ENCODE measurements at places on chromosomes 4 and X.

DNA sequence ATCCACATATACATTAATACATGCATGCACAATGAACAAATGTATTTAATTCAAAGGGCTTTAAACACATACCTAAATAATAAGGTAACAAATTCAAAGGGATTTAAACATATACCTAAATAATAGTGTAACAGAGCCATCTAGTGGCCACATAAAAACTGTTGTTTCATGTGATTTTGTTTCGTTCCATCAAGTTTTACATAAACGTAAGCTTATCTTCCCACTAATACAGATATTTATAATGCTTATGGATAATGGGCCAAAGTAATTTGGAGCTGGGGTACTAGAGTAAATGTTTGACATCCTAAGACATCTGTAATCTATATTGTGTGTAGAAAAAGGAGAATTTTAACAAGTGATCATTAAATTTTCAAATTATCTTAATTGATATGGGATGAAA is 82.3 kb downstream of the PRSS12 start:
- no peak for DNase-seq

DNA sequence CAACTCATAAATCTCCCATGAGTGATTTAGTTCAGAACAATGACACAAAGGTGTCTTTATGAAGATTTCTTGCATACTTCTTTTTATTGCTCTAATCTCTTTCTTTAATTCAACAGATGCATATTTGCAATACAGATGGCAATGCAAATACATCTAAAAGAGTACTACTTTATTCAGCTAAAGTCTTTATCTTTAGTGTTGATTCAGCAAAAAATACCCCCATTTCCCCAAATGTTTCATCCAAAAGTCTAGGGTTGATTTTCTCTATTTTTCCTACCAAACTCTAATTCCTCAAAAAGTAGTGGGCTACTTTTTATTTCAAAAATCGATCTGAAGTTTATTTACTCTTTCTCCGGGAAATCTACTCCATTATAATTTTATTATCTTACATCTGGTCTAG is 1055.2 kb downstream of the STIM2 start:
- no peak for DNase-seq

- no peak for DNase-seq
These were observed 109.6 kb upstream of the STIM2 start for GRCh38 chr4:26751004-26751403.

DNA sequence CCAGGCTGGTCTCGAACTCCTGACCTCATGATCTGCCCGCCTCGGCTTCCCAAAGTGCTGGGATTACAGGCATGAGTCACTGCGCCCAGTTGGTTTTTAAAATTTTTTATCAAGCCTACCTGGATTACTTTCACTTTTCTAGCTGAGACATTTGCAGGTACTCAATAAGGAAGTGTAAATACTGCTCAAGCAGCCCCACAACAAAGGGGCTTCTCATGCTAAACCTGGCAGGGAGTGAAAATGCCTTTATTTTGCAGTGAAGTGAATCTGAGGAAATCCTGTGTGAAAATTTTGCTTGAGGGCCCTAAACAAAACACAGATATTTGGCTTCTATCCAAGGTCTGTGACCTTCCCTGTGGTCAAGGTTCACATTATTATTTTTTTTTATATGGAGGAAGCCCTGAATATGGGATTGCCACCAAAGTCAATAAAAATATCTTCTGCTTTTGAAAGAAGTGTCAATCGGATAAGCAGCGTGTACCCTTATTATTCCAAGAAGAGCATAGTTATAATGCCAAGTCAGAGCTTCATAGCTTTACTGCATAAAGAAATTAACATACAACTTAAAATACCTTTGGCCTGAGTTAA is 481.0 kb downstream of the SH2D1A start:
- no peak for DNase-seq

- DNase-seq = no peak
These were observed 26.6 kb downstream of the ADRA2C start for GRCh38 chr4:3792813-3793212.

GRCh38 chr4:66602622-66603021 is 932.3 kb upstream of the EPHA5 start:
- DNase-seq = no peak

GRCh38 chr4:108828620-108829019 is 65.8 kb upstream of the ETNPPL start:
- no peak for DNase-seq

GRCh38 chr4:1832690-1833089 is 23.3 kb downstream of the LETM1 start:
- DNase-seq = no peak
